ENCODE measurements at places on chromosomes 5 and 9.

DNA sequence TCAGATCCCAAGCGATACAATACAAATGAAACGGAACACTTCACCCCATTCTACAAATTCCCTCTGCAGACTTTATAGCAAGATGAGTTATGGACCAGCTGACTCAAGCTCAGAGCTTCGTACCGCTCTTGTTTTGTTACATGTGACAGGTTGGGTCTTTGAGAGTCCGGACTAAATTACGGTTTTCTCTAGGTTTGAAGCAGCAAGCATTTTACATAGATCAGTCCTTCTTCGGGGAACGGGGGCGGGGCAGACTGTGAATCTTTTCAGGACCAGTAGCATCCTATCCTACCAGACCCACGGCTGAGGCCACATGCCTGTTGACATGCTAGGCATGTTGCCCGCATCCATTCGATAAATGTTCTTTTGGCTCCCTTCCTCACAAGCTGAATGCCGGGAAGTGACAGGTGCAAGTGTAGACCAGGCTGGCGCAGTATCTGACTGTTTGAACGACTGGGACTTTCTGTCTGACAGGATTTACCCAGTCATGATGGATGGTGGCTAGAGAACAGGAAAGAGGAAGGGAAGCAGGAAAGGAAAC, 811.0 kb upstream of the GRAMD2B start:
- no peak for DNase-seq

GRCh38 chr9:1276474-1276873, 226.3 kb downstream of the DMRT2 start:
- no peak for DNase-seq

- DNase-seq, result no peak
Observed at GRCh38 chr9:121024237-121024636, 25.8 kb downstream of the C5 start.

GRCh38 chr9:112174965-112175795, at the start of gene SUSD1:
SUSD1 (minus strand) TSS chr9:112175297; CDS start chr9:112175235, 62 bp downstream.
- DNase-seq, result no peak

DNA sequence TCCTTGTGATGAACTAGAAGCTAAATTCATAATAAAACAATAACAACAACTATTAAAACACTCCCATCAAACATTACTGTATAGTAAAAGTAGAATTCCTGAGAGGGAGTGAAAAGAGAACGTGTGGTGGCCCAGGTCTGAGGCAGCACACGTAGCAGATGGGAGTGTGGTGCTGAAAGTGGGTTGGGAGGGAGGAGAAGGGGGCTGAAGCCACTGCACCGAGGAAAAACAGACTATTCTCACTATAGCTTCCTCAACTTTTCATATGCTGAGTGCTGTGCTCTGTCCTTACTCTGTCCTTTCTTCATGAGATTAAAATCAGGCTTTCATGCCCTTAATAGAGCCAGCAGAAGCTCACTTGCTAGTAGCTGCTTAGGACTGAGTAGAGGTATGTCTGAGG, 170.9 kb downstream of the PCSK1 start:
- DNase-seq, result no peak

GRCh38 chr9:86637515-86637914, 283.3 kb upstream of the TUT7 start:
- DNase-seq, result no peak

DNA sequence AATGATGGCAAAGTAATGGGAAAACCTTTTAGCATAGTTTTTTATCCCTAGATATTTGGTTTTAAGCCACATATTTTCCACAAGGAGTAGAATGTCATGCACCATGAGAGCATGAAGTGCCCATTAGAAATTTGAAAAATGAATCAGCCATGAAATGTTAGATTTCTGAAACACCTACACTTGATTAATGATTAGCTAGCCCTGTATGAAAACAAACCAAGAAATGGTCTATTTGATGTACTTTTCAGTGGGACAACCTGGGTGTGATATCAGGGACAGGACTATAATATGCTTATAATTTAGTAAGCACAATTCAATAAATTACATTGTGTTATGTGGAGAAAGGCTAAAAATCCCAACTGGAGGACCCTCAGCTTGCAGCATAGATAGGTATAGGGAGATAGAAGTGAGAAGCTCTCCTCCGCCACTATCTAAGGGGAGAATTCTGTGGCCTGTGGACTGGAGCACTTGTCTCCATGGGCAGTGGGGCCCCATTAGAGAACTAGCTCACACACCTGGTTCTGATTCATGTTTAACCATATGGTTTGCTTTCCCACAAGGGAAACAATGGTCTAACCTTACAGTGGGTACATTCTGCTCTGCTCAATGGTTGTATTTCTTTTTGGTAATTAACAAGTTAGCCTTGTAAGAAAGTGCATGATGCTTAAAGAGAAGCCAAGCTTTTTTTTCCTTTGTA, 35.2 kb downstream of the NUP214 start:
- DNase-seq, result no peak

DNA sequence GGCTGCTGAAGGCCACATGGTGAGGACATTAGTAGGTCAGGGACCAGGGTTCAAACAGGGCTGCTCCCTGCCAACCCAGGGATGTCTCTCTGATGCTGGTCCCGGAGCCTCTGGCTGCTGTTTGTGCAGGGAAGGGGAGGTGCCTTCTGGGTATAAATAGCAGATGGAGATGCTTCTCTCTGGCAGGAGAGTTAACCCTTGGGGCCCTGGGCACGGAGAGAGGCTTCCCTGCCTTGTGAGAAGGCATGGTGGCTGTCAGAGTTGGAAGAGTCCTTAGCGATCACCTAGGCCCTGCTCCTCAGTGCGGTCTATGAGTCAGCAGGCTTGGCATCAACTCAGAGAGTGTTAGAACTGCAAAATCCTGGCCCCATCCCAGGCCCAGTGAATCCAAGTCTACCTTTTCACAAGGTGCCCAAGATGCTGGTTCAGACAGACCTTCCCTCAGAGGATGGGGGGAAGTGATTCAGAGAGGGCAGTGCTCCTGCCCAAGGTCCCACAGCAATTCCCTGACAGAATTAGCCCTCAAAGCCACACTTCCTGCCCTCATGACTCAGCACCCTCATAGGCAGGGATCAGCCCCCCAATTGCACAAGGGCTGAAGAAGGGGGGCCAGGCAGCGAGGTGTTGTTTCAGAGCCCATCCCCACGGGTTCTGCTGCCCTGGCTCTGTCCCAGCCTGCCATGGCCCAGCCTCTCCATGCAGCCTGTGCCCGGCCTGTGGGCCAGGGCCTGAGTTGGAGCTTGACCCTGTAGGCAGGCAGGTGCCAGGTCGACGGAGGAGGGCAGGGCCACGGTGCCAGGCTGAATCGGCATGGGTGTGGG, 25.6 kb downstream of the CAMK2A start:
- no peak for DNase-seq

Data from activated T-cell treated with anti-CD3 and anti-CD28 coated beads for 4 hours (primary cell).